Upper lobe of left lung (tissue), 6 donors: ENCODE measurements at places on chromosomes 16 and 17. TPM values are rescaled to one million over a fixed set of nuclear protein-coding genes. Genes with fewer than 3 reads are reported as not detected.

TP53TG3B gene
- total RNA-seq, result not detected

JMJD6 gene
- total RNA-seq, result 36.3 TPM

CLN3 gene
- total RNA-seq, result 96.4 TPM

TEDC2 gene
- 0.61 TPM for total RNA-seq

MT4 gene
- not detected for total RNA-seq

NPIPB6 gene
- not detected for total RNA-seq

SHCBP1 gene
- 2.1 TPM for total RNA-seq
